IMR-90 (cell line): ENCODE measurements at places on chromosomes 2 and 18.

- DNase-seq = no peak
Observed at GRCh38 chr2:88214631-88215030, 44.5 kb downstream of the THNSL2 start.

- DNase-seq = peak; percentile 83
Observed at GRCh38 chr18:11502368-11502767, 107.0 kb upstream of the SLC35G4 start.

GRCh38 chr2:104658144-104658835, 195.6 kb upstream of the POU3F3 start:
- no peak for DNase-seq

- DNase-seq = no peak
Observed at GRCh38 chr2:126381091-126381490, 274.9 kb upstream of the GYPC start.

- no peak for DNase-seq
Observed at GRCh38 chr18:49018554-49019445, 68.0 kb upstream of the SMAD7 start.

DNA sequence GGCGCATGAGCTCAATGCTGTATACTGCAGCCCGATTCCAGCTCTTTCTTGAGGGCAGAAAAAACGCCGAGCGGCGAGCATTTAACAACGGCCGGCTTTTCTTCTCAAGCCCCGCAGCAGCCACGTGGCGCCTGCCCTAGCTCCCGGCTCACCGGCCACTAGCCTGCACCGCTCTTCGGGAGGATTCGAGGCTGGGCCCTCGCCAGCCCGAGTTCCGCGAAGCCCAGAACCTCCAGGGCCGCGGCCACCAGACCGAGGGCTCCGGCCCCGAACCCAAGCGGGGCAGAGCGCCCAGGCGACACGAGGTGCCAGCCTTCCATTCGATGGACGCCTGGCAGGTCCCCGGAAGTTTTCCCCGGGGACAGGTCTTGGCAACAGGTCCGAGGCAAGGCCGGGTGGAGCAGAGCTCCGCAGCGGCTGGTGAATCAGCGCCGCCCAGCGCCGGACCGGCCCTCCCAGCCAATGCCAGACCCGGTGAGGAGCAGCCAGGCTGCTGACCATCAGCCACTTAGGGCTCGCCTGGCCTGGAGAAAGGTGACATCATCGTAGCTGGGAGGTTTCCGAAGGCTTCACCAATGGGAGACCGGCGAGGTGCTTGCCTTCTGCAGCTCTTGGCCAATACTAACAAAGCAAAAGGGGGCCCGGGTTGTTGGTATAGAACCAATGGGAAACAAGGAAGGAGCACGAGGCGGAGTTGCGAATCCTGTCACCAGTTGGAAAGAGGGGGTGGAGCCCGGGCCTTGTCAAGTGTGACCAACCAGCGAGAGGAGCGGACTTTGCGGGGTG, 552 bp upstream of the MXD1 start:
- peak; percentile 100 for DNase-seq

- DNase-seq = peak; percentile 73
Observed at GRCh38 chr2:237629739-237630138, 2.4 kb downstream of the LRRFIP1 start.

DNA sequence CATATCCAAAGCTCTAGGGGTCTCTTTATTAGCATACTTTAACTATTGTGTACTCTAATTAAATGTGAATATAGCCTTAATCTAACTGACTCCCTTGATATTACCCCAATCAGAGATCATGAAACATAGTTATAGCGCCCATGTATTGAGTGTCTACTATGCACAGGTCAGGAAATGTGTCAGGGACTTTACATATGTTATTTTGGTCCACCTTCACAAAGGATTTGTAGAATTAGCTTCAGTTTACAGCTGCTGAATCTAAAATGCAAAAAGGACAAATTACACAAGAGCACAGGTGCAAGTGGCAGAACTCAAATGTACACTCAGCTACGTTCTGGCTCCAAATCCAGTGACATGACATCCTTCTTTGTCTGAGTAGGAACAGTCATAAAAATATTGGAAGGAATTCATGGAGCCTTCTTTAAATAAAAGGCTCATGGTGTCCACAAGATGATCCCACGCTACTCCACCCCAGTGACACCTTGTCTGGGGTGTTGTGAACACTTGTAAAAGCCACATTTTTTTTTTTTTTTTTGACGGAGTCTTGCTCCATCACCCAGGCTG, 38.7 kb upstream of the ATL2 start:
- DNase-seq = no peak

GRCh38 chr2:16020389-16021008, 80.1 kb downstream of the MYCN start:
- DNase-seq = no peak

DNA sequence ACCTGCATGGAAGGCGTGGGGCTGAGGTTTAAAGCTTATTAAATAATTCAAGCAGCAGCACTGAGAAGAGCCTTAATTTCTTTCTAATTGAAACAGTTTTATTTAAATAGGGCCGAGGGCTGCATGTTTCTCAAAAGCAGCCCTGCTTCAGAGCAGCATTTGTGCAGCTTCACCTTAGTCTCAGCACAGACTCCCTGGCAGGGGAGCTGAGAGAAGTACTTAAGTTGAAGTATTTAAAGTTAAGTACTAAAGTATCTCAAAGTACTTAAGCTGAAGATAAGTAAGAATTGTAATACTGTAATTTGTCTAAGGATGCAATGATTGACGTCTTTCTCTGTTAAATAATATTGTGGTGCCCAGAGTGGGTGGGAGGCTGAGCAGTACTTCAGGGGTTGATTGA, 31.4 kb downstream of the IMPA2 start:
- DNase-seq = no peak

GRCh38 chr2:237882510-237883481, 23.4 kb downstream of the RAMP1 start:
- DNase-seq = no peak
